ENCODE measurements at places on chromosomes 4 and X.

DNA sequence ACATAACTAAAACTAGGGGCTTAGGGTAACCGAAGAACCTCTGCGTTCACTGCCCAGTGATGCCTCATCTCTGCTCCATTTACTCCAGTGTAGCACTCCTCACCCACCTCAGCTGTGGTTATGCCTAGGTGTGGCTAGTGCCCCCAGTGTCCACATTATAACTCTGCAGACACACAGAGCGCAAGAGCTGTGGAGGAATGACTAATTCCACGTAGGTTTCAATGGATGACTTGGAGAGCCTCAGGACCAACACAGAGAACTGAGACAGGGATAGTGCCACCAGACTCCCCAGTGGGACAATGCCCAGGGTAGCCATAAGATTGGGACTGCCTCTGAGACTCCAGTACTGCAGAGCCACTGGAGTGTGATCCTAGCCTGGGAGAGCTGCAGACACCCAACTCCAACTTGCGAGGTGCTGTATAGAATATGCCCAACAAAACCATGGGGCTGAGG lies 542.4 kb upstream of the DIPK2B start:
- no peaks in the 10 kb centered on the region for H3K27me3 ChIP-seq
- H3K36me3 ChIP-seq: peaks cover 25% of the 10 kb centered on the region
- DNase-seq: no peak
- H3K4me1 ChIP-seq: no peaks in the 10 kb centered on the region
- H3K4me3 ChIP-seq: no peak overlapping the region

- DNase-seq: no peak
- H3K4me3 ChIP-seq: no peak overlapping the region
- H3K36me3 ChIP-seq: no peaks in the 10 kb centered on the region
- no peak overlapping the region for H3K27ac ChIP-seq
- no peaks in the 10 kb centered on the region for H3K4me1 ChIP-seq
These were observed 13.2 kb upstream of the SH3TC1 start for GRCh38 chr4:8185930-8186329.

DNA sequence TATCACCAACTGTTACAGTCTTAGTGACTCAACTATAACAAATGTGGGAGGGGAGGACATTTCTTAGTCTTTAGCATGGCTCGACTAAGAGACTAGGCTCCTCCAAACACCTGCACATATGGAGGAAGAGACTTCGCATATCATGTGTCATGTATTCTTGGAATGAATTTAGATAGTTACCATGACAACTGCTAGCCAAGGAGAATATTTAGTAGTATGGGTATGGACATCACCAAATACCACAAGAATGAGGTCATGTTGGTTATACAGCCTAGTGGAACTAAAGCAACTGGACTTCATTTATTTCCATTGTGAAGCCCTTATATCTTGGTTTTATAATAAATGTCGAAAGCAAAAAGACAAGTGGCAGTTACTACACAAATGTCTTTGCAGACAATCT lies 512.3 kb downstream of the CFAP47 start:
- DNase-seq: no peak
- H3K27ac ChIP-seq: no peak overlapping the region
- no peaks in the 10 kb centered on the region for H3K4me1 ChIP-seq

DNA sequence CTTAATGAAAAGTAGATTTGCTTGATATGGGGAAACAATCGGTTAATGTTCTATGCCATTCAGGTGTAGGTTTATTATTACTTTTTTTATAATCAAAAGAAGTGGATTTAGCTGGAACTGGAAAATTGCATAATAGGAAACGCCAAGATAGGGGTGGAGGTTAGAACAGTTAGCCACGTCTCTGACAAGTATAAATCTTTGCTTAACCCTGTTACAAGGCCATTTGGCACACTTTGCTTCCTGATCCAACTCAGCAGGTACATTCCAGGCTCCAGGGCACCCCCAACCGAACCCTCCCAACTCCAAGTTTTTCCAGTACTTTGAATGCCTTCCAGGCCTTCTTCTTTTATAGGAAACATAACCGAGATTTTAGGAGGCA lies 50.6 kb upstream of the ACSL4 start:
- no peaks in the 10 kb centered on the region for H3K4me1 ChIP-seq
- no peak overlapping the region for H3K4me3 ChIP-seq
- DNase-seq: no peak
- H3K27me3 ChIP-seq: no peaks in the 10 kb centered on the region

- no peak overlapping the region for H3K27ac ChIP-seq
- H3K4me1 ChIP-seq: no peaks in the 10 kb centered on the region
- no peak overlapping the region for H3K4me3 ChIP-seq
- no peaks in the 10 kb centered on the region for H3K36me3 ChIP-seq
- DNase-seq: no peak
- H3K27me3 ChIP-seq: no peaks in the 10 kb centered on the region
These were observed 16.4 kb upstream of the ADD1 start for GRCh38 chr4:2827071-2827873.

- H3K4me3 ChIP-seq: no peak overlapping the region
- DNase-seq: no peak
- H3K27ac ChIP-seq: no peak overlapping the region
- no peaks in the 10 kb centered on the region for H3K4me1 ChIP-seq
- no peaks in the 10 kb centered on the region for H3K27me3 ChIP-seq
These were observed 41.3 kb upstream of the GPR78 start for GRCh38 chr4:8538703-8539567.

DNA sequence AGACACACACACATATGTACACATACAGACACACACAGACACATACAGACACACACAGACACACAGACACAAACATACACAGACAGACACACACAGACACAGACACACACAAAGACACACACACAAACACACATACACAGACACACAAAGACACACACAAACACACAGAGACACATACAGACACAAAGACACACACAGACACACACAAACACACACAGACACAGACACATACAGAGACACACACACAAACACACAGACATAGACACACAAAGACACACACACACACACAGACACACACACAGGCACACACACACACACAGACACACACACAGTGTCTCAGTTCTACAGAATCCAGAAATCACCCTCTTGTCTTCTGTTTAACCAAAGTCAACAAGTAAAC lies 280.7 kb downstream of the ASMT start:
- no peak for DNase-seq
- no peak overlapping the region for H3K4me3 ChIP-seq
- no peaks in the 10 kb centered on the region for H3K27me3 ChIP-seq
- no peaks in the 10 kb centered on the region for H3K4me1 ChIP-seq

- no peaks in the 10 kb centered on the region for H3K36me3 ChIP-seq
- no peaks in the 10 kb centered on the region for H3K4me1 ChIP-seq
- H3K27ac ChIP-seq: no peak overlapping the region
- no peak overlapping the region for H3K4me3 ChIP-seq
- no peaks in the 10 kb centered on the region for H3K27me3 ChIP-seq
- no peak for DNase-seq
These were observed 132.4 kb upstream of the LIMCH1 start for GRCh38 chr4:41405464-41406112.

DNA sequence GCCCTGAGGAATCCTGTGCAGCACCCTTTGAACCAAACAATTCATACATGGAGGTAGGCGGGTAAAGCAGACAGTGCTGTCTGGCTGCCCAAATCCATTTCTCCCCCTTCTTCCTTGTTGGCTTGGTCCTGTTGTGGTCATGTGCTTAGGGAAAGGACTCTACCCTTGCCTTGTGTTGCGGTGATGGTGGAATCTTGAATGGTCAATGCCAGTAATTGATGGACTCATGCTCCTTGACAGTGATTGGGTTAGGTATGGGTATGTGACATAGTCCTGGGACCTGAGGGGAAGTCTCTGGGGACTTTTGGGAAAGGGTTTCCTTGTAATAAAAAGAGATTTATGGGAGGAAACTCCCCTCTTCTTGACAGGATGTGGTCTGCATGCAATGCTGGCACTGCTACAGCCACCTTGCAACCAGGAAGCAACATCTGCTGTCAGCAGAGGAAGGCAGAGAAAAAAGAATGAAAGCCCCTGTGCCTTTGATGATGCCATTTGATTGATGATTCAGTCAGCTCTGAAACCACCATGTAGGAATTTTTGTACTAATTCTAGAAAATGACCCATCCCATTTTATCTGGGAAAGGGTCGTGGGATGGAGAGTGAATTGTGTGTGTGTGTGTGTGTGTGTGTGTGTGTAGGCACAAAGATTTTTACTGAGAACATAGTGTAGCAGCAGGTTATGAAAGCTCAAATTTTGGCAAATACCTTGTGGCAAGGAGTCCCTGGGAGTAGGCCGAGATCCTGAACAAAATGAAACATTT lies 30.0 kb upstream of the HUWE1 start:
- no peak overlapping the region for H3K4me3 ChIP-seq
- H3K4me1 ChIP-seq: peaks cover 57% of the 10 kb centered on the region
- H3K27ac ChIP-seq: peak overlapping the region; percentile 96
- DNase-seq: peak; percentile 78
- no peaks in the 10 kb centered on the region for H3K36me3 ChIP-seq

- H3K27me3 ChIP-seq: no peaks in the 10 kb centered on the region
- no peak overlapping the region for H3K27ac ChIP-seq
- H3K4me3 ChIP-seq: no peak overlapping the region
- H3K36me3 ChIP-seq: no peaks in the 10 kb centered on the region
- H3K4me1 ChIP-seq: no peaks in the 10 kb centered on the region
- no peak for DNase-seq
These were observed 622.7 kb downstream of the RAB28 start for GRCh38 chr4:12861422-12861821.

DNA sequence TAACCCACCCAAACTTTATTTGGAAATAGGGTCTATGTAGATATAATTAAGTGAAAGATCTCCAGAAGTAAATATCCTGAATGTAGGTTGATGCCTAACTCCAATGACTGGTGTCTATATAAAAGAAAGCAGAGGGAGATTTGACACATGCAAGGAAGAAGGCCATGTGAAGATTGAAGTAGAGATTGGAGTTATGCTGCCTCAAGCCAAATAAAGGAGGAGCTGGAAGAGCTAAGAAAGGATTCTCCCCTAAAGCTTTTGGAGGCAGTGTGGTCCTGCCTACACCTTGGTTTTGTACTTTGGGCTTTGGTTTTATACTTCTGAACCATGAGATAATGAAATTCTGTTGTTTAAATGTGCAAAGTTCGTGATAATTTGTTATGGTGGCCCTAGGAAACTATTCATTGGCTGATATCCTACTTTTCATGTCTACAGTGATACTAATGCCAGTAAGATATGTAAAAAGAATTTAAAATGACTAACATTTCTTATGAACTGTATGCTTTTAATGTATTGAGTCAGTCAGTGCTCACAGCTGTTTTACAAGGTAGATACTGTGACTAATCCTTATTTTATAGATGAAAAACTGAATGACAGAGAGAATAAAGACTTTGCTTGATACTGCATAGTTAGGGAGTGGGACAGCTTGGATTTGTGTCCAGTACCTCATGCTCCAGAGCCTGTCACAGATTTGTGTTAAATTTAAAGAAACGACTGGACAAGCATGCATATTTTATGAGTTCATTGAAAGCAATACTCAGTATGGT lies 5.9 kb upstream of the RAB40AL start:
- no peak overlapping the region for H3K4me3 ChIP-seq
- H3K4me1 ChIP-seq: no peaks in the 10 kb centered on the region
- H3K27ac ChIP-seq: no peak overlapping the region
- no peaks in the 10 kb centered on the region for H3K27me3 ChIP-seq
- DNase-seq: no peak

DNA sequence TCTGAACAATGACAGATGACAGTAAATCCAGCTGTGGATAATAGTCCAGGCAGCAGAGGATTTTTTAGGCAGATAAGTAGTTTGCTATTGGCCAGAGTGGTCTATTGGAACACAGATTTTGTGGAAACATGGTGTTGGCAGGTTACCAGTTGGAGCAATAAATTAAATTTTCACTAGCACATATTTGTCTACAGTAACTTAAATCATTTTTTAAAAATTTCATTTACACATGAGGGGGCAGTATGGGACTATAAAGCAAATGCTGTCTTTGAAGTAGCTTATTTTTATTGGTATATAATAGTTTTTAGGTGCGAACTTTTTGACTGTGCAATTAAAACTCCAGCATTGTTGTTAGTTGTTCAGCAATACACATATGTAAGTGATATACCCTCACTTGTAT lies 289.8 kb downstream of the ARHGAP10 start:
- no peak overlapping the region for H3K27ac ChIP-seq
- DNase-seq: no peak
- no peaks in the 10 kb centered on the region for H3K36me3 ChIP-seq
- no peak overlapping the region for H3K4me3 ChIP-seq

- H3K4me3 ChIP-seq: no peak overlapping the region
- H3K27ac ChIP-seq: no peak overlapping the region
- DNase-seq: no peak
- no peaks in the 10 kb centered on the region for H3K4me1 ChIP-seq
- no peaks in the 10 kb centered on the region for H3K27me3 ChIP-seq
These were observed 6.2 kb downstream of the CSF2RA start for GRCh38 chrX:1274786-1275185.

All from DND-41 (cell line).